ENCODE measurements at places on chromosomes 1 and 21.

DNA sequence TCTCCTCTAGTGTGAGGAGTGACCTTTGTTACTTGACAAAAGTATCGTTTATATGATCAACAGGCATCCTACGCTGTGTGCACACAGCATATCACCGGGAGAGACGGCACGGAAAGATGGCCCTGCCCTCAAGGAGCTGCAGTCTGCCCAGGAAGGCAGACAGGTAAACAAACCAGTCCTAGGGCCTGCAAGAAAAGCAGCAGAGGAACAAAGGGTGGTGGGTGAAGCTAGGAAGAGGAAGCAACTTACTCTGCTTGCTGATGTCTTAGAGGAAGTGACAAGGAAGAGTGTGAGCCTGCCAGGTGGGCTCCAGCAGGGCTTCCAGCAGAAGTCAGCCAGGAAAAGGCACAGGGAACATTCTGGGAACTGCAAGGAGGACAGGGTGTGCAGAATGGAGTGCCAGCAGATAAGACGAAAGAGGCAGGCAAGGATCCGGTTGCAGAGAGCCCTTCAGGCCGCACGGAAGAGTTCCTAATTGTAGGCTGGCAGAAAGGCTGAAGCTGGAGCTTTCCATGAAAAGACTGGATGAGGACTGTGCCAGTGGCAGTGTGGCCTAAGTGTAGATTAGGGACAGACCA lies 106.7 kb downstream of the SLC45A1 start:
- peak; percentile 55 for DNase-seq

DNA sequence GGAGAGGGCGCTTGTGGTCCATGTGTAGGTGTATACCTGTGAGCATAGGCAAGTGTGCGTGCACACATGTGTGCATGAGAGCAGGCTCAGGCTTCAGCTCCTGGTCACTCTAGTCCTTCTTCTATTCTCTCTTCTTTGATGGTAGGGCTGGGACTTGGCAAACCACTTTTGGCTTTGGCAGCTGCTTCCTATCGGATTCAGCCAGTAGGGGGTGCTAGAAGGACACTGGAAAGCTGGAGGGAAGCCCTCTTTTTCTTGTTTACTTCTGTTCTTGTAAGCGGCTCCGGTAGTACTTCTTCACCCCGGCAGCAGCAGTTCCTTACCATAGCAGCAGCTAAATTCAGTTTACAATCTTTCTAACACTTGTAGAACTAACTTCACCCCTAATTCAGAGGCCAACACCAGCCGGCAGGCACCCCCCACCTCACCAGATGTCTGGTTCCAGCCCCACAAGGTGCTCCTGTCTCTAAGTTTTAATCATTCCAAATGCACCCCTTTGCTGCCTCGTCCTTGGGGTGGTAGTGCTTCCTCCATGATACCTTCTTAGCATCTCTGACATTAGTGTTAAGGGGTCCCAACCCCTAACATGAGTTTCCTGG lies 25.1 kb downstream of the NENF start:
- peak; percentile 64 for DNase-seq

GRCh38 chr21:42146821-42147220 lies 72.1 kb upstream of the ABCG1 start:
- DNase-seq = no peak

DNA sequence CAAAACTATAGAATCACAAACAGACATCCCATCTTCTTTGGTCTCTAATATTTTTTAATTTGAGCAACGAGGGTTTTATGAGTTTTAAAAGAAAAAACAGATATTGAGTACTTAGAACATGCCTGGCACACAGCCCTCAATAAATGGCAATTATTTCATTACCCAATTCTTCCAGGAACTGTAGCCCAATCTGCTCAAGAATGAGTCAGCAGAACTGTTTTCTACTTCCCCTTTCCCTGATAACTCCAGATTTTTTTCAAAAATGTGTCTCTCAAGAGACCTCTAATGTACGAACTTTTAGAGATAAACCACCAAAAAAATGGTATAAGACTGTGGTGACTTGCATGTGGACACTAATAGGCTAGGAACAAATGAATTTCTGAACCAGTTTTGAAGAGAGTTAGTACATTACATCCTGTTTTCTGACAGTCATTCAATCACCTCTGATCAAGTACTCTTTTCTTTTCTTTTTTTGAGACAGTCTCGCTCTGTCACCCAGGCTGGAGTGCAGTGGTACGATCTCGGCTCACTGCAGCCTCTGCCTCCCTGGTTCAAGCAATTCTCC lies 11.5 kb downstream of the ABL2 start:
- peak; percentile 59 for DNase-seq

DNA sequence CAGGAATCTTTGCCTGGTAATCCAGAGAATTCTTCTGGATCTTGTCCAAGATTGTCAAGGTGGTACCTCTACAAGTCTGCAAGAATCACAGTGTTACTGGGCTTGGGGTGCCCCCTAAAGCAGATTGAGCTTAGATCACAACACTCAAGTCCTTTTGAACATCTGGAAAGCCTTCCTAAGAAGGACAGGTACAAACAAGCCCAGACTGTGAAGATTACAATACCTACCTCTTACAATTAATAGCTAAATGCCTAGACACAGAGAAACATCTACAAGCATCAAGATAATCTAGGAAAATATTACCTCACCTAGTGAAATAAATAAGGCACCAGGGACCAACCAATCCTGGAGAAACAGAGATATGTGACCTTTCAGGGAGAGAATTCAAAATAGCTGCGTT lies 17.5 kb upstream of the IL20 start:
- DNase-seq = no peak

GRCh38 chr1:21289700-21290545 lies at the start of gene ECE1:
TSS of gene ECE1 (minus strand) at chr1:21290463. CDS start at chr1:21290414, 49 bp downstream.
- peak; percentile 59 for DNase-seq

DNA sequence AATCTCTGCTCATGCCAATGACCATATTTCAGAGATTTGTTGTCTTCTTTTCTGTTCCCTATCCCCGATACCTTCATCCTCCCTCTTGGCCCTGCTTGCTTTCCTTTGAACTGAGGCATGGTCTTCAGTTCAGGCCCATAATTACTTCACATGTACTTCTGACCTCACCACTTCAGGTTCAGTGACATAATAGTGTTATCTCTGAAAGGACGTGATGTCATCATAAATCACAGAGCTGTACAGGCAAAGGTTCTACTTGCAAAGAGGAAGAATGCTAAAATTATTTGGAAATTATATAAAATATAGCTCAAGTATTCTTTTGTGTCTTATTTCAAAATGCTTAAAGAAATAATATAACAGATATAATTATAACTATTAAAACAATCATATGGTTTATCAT lies 230.3 kb upstream of the ESRRG start:
- DNase-seq = no peak

DNA sequence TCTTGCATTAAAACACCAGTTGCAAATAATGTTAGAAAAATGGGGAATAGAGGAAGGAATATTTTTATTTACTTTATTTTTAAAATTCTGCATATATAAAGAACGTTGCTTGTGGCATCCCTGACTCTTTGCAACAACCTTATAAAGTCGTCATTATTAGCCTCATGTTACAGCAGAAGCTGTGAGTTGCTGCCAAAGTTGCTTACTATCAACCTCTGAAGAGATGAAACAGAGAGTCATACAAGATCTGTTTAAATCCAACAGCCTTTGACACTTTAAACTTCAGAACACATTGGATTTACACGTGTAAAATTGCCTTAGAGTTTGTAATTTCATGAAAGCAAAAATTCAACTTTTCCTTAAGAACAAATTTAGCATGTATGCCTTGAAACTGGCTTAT lies 221.9 kb downstream of the MRPL39 start:
- no peak for DNase-seq

GRCh38 chr1:158068918-158069317 lies 75.5 kb downstream of the KIRREL1 start:
- no peak for DNase-seq

- no peak for DNase-seq
These were observed 208.1 kb downstream of the PRDM2 start for GRCh38 chr1:13908128-13908527.

DNA sequence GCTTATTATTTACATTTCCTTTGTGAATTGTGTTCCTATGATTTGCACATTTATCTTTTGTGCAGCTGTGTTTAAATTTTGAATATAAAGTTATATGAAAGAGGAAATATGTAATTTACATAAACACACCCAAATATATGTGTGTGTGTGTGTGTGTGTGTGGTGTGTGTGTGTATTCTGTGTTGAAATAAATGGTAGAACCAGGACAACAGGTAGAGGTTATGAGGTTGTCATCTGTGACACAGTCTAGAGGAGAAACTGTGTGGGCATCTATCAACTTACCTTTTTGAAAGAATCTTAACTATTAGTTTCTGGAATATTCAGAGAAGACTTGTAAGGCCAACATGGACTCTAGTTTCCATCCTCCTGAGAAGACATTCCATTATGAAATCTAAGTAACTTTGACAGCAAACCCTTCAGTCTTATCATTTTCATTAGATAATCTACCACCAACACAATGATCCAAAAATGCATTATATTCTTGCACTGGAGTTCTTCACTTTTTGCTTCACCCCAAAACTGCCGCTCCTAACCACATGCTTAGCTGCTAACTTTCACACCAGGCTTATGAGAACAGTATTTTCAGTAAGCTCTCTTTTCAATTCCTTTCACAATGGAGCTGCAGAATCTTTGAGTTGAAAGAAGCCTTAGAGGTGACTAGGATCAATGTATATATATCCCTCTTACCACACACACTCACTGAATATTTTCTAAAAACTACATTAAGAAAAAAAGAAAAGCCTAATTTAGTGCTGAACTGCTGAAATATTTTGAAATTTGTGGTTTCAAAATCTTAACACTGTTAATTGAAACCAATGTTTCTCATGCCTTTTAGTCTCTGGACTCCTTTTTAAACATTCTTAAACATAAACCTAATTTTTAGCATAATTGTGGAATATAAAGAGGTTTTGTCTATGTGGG lies 21.8 kb downstream of the PTPRC start:
- DNase-seq = no peak

GRCh38 chr1:233278631-233279030 lies 16.9 kb downstream of the PCNX2 start:
- no peak for DNase-seq

- DNase-seq = no peak
These were observed 105.3 kb downstream of the MAST2 start for GRCh38 chr1:45908611-45909140.

GRCh38 chr1:10709165-10709564 lies 87.3 kb downstream of the CASZ1 start:
- DNase-seq = no peak

DNA sequence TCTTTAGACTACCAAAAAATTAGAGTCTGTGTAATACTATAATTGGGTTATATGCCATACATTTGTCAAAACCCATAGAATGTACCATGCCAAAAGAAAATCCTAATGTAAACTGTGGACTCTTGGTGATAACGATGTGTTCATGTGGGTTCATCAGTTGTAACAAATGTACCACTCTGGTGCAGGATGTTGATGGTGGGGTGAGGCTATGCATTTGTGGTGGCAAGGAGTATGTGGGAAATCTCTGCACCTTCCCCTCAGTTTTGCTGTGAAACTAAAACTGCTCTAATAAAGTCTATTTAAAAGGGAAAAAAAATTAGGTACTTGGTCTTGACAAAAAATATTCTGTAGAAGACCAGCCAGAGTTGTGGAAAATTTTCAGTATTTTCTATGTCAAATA lies 43.4 kb downstream of the INKA2 start:
- DNase-seq = no peak

DNA sequence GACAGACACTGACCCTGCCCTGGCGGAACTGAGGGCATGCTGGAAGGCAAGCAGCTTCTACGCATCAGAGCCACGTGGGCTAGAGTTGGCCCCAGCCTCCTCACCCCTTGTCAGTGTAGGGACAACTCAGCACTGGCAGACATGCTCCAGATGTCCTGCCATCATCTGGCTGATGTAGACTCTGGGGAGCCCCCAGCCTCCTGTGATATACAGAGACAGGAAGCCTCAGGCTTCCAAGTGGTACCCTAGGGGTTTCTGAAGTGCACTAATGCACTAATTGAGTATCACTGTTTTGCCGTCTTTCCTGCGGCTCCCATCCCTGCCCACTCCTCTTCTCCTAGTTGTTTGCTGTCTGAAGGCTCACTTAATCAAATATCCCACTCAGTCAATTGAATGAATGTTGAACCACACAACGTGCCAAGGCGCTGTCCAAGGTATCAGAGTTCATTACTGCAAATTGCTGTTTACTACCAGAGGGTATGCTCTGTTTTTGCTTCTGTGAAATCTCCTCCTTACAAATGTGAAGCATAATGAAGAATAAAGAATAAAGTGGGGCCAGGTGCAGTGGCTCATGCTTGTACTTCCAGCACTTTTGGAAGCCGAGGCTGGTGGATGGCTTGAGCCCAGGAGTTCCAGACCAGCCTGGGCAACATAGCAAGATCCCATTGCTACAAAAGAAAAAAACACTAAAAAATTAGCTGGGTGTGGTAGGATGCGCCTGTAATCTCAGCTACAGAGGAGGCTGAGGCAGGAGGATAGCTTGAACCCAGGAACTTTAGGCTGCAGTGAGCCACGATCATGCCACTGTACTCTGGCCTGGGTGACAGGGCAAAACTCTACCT lies 76.4 kb upstream of the ZBTB18 start:
- peak; percentile 58 for DNase-seq

GRCh38 chr1:29590583-29591565 lies 354.6 kb downstream of the PTPRU start:
- peak; percentile 48 for DNase-seq

DNA sequence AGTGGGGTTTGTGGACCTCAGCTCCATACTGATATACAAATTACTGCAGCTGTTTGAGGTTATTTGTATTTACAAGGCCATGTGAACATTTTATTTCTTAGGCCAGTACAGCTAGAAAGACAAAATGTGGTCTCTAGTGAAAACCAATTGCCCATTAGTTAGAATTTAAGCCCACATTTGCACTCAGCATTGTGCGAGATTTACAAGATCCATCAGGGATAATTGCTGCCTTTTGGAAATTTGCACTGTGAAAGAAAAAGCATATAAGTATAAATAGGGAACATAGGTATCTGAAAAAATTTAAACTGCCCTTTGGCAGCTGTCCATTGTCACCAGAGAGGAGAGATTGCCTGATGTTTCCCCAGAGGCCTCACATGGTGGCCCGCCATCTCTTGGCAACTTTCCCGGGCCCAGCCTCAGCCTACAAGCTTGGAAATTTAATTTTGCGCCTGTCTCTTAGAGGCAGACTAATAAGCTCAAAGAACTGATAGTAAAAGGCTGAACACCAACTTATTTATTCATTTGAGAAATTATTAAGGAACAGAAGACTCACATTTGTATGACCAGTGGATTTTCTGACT lies 120.7 kb downstream of the MAP3K21 start:
- no peak for DNase-seq

DNA sequence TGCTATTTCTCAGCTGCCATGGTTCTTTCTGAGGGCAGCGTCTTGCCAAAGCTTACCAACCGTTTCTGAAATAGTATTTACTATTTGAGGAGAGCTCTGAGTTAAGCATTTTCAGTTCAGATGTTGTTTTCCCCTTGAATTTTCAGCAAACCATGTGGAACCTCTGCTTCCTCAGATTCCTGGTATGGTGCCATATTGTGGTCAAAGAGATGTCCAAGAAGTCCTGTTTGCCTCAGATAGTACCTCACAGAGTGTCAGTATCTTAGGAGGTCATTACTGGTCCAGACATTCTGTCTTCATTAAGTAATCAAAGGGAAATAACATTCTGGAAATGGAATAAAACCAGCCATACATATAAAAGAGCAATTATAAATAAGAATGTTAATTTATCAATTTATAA lies 36.6 kb downstream of the VANGL2 start:
- DNase-seq = no peak

GRCh38 chr1:231596337-231596791 lies 30.2 kb upstream of the DISC1 start:
- DNase-seq = no peak

All from dermis blood vessel endothelial cell (primary cell).